ENCODE measurements at places on chromosomes 2 and 18.

DNA sequence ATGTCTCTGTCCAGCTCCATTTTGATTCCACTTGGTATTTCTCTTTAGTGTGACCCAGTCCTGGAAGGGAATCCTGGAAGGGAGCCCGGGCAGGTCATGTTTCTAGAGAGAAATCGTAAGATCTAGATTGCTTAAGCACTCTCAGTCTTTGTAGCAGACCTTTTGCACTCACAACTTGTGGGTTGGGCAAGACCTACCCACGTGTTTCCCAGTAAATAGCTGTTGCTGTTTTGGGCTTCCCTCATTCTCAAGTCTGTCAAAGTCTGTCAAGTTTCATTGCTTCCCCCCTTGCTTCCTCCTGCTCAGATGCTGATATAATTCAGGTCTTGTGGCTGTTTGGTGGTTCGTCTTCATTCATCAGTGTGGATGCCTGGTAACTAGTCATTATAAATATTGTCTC, 17.4 kb upstream of the NEMP2 start:
- no peak for DNase-seq

DNA sequence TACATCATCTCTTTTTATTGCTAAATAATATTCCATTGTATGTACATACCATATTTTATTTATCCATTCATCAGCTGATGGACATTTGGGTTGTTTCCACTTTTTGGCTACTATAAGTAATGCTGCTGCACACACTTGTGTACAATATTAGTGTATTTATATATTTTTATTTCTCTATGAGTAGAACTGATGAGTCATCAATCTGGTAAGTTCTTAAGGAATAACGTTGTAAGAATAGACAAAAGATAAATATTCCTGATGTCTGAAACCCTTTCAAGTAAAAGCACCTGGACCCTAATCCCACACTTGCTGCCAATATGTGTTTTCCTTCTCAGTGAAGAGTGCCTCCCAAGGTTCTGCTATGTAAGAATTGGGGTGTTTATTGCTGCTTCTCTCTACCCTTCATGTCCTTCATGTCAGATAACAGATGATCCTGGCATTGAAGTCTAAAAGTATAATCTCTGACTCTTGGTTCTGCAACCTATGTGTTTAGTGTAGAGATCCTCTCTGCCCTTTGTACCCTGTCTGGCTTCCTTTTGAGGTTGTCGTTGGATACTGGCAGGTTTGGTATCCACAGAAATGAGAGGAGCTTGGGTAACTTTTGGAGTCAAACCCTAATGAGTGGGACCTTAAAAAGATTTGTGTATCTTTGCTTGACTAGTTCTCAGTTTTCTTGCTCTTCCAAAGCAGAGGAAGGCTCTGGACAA, 293.0 kb upstream of the EPC2 start:
- DNase-seq = no peak

DNA sequence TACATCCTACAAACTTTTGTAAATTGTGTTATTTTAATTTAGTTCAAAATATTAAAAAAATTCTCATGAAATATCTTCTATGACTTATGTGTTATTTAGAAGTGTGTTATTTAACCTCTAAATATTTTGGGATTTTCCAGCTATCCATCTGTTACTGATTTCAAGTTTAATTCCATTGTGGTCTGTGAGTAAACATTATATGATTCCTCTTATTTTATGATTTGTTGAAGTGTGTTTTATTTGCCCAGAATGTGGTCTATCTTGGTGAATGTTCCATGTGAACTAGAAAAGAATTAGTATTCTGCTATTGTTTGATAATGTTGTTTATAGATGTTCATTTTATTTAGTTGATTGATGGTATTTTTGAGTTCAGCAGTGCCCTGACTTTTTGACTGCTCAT, 136.0 kb downstream of the ZNF804A start:
- DNase-seq = no peak

DNA sequence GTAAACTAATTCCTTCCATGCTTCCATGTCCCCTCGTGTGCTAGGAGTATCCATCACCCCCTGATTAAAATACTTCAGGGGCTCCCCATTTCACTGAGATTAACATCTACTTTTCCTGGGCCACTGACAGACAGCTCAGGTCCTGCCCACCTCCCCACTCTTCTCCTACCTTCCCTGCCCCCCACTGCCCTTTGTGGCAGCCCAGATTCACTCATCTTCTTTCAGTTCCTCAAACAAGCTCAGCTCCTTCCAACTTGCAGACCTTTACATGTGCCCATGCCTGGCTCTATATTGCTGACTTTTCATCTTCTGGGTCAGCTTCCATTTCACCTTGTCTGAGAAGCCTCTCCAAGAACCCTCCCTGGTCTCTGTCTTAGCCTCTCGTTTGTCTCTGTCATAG, 12.0 kb downstream of the RUFY4 start:
- peak; percentile 61 for DNase-seq

DNA sequence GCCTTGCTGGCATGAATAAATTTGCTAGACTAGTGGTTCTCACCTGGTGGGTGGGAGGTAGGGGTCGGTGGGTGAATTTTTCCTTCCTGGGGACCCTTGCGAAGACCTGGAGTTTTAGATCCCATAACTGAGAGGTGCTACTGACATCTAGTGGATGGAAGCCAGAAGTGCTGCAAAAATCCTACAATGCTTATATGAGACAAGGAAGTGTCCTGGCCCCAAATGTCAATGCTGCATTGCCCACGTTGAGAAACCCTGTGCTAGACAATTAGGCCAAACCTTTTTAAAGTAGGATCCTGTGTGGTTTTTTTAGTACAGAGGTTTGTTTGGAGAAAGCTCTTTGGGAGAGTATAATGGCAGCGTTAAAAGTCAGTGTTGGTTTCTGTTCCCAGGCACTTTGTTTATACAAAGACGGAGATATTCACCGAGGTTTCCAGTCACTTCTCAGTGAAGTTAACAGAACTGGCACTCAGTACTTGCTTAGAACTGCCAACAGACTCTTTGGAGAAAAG, 9.6 kb downstream of the SERPINB8 start:
- DNase-seq = no peak
